NCI-H1417 treated with DMSO at 0.1 percent for 48 hours (cell line): ENCODE measurements at places on chromosomes 1 and 21.

- no peak for DNase-seq
Observed at GRCh38 chr1:200367841-200368534, 41.8 kb downstream of the ZNF281 start.

- DNase-seq: no peak
Observed at GRCh38 chr1:246126580-246126979, 380.5 kb downstream of the SMYD3 start.

- DNase-seq: no peak
Observed at GRCh38 chr1:167943541-167943940, 6.7 kb upstream of the MPC2 start.

DNA sequence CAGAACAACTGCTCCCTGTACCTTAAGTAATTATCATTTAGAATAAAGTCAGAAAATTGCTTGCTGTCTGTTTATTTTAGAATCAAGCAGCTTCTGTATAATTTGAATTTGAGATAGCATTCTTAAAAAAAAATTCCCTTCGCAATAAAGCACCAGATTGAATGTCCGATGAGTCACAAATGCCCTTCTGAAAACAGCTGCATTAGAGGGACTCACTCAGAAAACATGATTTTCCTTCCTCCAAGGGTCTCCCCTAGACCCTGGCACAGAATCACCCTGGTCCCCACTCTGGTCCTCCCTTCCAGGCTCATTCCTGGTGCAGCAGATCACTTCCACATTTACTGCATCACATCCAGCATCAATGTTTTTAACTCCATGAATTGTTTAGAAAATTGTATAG is 471.1 kb upstream of the VAMP3 start:
- DNase-seq: no peak

- DNase-seq: no peak
Observed at GRCh38 chr1:154819628-154820590, 50.2 kb downstream of the KCNN3 start.

- DNase-seq: no peak
Observed at GRCh38 chr1:178267646-178268094, 173.8 kb downstream of the RASAL2 start.

GRCh38 chr1:183580281-183580682 is 10.0 kb downstream of the NCF2 start:
- no peak for DNase-seq

- DNase-seq: no peak
Observed at GRCh38 chr1:222991177-222991576, 151.9 kb downstream of the TLR5 start.

- DNase-seq: no peak
Observed at GRCh38 chr1:59666106-59666505, 148.6 kb upstream of the HOOK1 start.

- no peak for DNase-seq
Observed at GRCh38 chr1:227136210-227136820, 182.0 kb downstream of the CDC42BPA start.

DNA sequence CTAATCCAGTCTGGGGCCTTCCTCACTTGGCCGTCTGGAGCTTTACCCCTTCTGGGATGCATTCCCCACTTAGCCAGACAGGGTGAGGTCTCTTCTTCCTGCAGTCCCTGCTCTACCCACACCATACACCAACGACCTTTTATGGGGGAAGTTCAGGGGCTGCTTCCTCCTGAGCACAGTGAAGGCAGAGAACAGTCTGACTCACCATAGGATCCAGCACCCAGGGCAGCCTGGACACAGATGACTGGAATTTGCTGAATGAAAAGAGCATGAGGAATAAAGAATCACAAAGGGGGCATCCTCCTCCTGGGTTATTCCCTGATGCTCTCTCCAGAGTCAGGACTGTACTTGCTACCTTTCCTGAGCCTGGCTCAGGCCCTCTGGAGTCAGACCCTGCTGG is 4.6 kb upstream of the FOXE3 start:
- no peak for DNase-seq

GRCh38 chr21:43634618-43635017 is 24.7 kb downstream of the HSF2BP start:
- DNase-seq: no peak

GRCh38 chr1:206708058-206708457 is 23.4 kb downstream of the MAPKAPK2 start:
- no peak for DNase-seq

- DNase-seq: no peak
Observed at GRCh38 chr1:214520544-214521165, 30.7 kb downstream of the PTPN14 start.

DNA sequence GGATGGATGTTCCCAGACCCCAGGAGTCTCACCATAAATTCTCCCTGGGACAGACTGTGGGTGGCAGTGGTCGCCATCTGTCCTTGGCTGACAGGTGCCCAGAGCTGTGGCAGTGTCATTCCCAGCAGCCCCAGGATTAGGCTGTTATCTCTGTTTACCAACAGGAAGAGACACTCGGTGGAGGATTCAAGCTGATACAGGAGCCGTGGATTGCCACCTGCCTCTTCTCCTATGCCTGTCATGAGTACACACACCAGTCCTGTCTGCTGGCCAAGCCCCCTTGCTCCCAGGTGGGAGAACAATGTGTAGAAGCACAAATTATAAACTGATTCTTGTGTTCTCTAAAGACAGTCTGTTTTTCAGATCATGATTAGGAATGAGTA is 152.6 kb downstream of the ETS2 start:
- no peak for DNase-seq

DNA sequence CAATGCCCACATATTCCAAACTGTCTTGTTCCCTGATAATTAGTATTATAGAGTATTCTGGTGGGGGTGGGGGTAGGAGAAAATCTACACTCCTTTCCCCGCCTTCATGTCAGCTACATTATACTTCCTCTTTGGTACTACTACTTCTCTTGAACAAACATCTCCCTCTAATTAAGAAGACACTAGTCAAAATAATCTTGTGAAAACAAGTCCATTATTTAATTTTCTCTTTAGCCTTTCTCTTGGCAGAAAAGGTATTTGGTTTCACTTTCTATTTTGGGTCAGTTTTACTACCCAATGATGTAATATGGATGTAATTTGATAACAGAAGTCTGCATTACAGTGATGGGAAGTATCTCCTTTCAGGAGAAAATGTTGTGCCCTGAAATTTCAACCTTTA is 22.5 kb downstream of the NTMT2 start:
- no peak for DNase-seq
